Activated T-cell treated with anti-CD3 and anti-CD28 coated beads, Interleukin-2, amount 50 U/mL, for 72 hours (primary cell): ENCODE measurements at places on chromosomes 3 and 15. TPM values are rescaled to one million over a fixed set of nuclear protein-coding genes. Genes with fewer than 3 reads are reported as not detected.

ANKUB1 gene
- not detected for total RNA-seq

CORO2B gene
- not detected for total RNA-seq

DNA sequence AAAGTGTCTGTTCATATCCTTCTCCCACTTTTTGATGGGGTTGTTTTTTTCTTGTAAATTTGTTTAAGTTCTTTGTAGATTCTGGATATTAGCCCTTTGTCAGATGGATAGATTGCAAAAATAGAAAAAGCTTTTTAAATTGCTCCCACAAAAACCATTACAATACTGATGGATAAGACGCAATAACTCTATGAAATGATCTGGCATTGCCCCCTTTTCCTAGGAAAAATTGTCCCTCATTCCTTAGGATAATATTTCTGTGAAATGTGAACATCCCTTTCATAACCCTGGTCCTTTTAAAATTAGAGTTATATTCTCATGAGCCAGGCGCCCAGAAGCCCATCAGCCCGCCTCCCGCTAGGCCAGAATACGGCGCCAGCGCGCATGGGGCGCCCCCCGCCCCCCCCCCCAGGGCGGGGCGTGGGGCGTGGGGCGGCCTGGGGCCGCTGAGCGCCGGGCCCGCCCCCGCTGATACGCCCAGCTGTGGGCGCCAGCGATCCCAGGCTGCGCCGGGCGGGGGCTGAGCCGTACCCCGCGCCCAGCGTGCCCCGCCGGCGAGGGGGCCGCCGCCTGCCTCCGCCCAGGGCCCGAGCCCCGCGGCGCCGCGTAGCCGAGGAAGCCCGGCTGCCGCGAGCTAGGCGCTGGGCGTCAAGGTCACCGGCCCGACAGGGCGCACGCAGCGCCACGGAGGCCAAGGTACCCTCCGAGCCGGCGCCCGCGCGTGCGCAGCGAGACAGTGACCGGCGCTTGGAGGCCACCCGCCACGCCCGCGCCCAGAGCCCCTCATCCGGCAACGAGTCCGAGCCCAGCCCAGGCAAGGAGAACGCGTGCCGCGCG, 11.1 kb upstream of the ROPN1B start:
- DNase-seq = no peak

ADGRG7 gene
- total RNA-seq = not detected

CLEC3B gene
- total RNA-seq = 0.25 TPM

MYLK gene
- total RNA-seq = not detected

ZBBX gene
- total RNA-seq = not detected

SERPINI2 gene
- total RNA-seq = not detected

DNA sequence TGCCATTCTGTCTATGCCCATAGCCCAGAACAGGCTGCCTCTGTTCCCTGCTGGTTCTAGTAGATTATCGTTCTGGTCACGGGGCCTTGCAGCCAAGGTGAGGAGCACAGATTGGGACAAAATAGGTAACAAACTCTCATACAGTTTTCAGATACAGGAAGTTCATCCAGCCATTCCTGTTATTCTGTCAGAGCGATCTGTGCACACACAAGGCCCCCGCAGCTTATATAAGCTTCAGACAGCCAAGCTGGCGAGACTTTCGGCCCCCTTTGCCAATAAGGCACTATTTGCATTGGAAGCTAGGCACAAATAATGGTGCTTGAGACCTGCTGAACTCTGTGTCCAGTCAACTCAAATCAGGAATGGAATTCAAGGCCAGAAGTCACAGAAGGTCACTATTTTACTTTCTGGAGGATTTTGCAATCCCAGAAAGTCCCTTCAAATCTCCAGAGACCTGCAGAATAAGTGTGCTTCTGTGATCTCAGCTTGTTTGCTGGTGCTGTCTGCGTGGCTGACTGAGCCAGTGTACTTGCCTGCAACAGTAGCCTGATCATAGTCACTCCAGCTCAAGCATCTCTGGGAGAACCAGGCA, 69.4 kb downstream of the BFSP2 start:
- DNase-seq = no peak

GRCh38 chr3:87975716-87976115, 83.1 kb downstream of the CGGBP1 start:
- DNase-seq = no peak

DNA sequence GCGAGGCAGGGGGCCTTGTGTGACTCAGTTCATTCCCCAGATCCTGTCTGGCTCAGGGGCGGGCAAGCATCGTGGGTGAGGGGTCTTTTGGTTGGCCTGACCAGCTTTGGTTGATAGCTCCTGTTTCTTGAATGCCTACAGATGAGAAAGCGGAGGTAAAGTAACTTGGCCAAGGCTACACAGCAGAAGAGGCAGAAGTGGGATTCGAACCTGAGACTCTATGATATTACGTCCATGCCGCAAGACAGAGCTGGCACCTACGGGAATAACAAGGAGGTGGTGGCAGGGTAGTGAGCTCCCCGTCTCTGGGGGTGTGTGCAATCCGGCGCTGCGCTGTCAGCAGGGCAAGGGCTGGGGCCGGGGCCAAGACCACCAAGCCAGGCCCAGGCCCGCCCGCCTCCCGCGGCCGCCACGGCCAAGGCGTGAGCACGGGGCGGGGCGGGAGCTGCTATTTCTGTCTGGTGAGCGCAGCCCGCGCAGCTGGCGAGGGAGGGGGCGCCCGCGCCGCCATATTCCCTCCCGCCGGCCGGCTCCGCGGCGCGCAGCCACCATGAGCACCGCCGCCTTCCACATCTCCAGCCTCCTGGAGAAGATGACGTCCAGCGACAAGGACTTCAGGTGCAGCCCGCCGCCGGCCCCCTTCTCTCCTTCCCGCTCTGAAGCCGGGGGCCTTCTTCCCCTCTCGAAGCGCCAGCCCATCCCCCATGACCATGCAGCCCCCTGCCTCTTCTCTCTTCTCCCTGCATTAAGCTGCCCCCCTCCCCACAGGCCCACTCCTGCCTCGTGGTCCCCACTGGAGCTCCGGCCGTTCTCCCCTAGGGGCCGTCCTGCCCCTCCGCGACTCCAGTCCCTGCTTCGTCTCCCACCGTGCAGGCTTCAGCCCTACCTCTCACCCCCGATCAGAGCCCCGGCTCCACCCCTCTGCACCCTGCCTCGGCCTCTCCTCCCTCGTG, at the start of gene CAND2:
Gene CAND2, plus strand, starts transcription at position 510 of the 953 bp plus-strand sequence. Its CDS starts 41 bp downstream, at position 551.
- peak; percentile 52 for DNase-seq

- no peak for DNase-seq
Observed at GRCh38 chr15:77702211-77702957, 69.7 kb upstream of the LINGO1 start.

DNA sequence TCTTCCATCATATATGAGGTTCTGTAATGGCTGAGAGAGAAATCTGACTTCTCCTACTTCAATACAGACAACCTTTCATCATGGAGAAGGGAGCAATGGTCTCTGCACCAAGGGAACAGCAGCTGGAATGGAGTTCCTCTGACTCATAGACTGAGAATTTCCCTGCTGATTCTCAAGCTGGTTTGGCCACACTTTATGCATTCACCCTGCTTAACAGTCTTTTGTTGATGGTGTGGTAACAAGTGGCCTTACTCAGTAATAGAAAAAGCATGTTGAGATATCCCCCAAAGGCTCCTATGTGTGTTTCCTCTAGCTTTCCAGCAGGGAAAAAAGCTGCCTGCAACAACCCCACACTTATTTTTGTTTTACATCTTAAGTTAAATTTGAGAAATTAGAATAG, 138.1 kb downstream of the GREM1 start:
- no peak for DNase-seq

DNA sequence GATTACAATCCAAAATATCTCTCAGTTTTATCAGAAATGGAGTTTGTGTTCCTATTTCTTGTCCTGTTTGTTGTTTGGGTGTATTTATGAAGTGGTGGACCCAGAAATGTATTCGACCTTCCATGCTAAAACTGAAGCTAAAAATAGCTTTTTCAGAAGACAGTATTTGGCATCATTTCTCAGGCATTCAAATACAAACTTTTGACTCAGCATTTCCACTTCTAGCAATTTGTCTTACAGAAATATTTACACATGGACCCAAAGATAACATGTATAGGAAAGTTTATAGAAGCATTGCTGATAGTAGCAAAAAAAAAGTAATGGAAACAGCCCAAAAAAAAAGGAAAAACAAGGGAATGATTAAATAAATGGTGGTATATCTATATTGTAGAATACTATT, 156.3 kb downstream of the HCN4 start:
- DNase-seq = no peak

- peak; percentile 32 for DNase-seq
Observed at GRCh38 chr3:196501316-196502044, 2.1 kb downstream of the RNF168 start.

DNA sequence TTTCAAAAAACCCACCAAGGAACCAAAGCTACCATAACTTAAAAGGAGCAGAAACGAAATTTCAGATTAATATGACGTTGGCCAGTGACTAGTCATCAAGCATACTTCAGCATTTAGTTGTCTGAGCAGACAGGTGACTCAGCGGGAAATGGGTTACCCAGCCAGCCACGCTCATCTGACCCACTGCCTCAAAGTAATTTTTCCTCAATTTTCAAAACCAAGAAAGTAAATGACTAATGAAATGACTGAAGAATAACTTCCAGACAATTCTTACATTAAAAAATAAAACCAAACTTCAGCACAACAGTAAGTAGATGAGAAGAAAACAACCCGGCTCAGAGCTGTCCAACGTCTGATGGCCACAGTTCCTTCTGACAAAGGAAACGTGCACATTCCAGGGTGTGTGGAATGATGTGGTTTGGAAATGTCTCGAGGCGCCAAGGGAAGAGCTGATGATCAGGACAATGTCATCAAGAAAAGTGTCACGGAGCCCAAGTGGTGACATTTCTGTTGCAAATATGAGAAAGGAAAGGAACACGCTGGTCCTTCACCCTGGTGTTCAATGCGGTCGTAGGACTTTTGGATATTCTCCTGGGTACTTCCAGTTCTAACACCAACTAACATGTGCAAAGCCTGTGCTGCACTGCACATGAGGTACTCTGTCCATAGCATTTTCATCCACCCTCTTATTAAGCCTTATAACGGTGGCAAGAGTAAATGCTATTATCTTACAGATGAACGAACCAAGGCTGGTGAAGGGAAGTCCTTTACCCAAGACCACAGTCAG, 79.1 kb downstream of the FOXP1 start:
- DNase-seq = peak; percentile 50

DNA sequence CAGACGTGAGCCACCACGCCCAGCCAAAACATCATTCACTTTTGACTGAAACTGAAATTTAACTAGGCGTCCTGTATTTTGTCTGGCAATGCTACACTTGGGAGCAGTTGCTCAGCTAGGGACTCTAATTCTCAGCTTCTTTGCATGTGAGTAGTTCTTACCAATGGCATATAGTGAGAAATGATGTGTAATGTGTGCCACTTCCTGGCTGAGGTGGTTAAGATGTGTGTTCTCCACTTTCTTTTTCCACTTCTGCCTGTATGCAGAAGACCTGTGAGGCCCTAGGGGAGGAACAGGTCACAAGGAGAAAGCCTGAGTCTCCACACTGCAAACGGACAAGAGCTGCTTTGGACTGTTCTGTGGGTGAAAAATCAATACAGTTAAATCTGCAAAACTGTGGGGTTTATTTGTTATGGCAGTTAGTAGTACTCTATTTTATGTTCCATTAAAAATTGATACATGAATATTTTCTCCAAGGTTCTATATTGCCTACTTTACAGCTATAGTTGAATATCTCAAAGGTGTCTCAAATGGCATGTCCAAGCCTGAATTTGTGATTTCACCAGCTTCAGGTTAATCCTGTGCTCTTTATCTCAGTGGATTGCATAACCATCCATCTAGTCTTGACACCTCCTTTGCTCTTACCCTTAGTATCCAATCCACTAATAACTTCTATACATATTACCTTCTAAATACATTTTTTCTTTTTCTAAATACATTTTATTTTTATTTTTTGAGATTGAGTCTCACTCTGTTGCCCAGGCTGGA, 59.3 kb downstream of the NR1D2 start:
- peak; percentile 40 for DNase-seq

- DNase-seq = peak; percentile 40
Observed at GRCh38 chr3:69214241-69214640, 91.8 kb upstream of the LMOD3 start.

- peak; percentile 7 for DNase-seq
Observed at GRCh38 chr3:155745795-155746550, 1.1 kb upstream of the PLCH1 start.

GRCh38 chr3:126913524-126913923, 69.4 kb upstream of the PLXNA1 start:
- peak; percentile 16 for DNase-seq

DNA sequence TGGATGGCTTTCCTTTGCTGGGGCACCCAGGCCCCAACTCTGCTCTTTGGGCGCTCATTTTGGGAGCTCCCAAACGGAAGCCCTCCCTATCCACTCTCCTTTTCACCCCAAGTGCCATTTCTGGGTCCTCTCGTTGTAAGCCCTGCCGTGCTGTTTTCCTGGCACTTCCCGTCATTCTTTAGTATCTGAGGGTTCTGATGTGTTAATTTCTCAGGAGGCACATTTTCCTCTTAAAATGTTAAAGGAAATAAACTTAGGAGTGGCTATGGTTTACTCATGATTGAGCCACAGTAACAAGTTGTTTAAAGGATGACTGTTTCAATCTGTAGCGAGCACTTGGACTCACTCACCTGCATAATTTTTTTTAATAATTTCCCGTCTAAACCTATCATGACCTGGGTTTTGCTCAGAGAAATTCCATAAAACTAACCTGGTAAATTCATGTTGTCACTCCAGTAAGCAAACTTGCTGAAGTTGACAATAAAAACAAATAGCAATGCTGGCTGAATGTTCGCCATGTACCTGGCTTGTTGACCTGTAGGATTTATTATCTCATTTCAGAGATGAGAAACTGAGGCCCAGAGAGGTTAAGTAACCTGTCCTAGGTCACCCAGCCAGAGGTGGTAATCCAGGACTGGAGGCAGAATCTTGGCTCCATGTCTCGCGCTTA, 10.6 kb downstream of the ALDH1A3 start:
- no peak for DNase-seq

- no peak for DNase-seq
Observed at GRCh38 chr3:152710549-152710948, 124.4 kb upstream of the P2RY1 start.

DNA sequence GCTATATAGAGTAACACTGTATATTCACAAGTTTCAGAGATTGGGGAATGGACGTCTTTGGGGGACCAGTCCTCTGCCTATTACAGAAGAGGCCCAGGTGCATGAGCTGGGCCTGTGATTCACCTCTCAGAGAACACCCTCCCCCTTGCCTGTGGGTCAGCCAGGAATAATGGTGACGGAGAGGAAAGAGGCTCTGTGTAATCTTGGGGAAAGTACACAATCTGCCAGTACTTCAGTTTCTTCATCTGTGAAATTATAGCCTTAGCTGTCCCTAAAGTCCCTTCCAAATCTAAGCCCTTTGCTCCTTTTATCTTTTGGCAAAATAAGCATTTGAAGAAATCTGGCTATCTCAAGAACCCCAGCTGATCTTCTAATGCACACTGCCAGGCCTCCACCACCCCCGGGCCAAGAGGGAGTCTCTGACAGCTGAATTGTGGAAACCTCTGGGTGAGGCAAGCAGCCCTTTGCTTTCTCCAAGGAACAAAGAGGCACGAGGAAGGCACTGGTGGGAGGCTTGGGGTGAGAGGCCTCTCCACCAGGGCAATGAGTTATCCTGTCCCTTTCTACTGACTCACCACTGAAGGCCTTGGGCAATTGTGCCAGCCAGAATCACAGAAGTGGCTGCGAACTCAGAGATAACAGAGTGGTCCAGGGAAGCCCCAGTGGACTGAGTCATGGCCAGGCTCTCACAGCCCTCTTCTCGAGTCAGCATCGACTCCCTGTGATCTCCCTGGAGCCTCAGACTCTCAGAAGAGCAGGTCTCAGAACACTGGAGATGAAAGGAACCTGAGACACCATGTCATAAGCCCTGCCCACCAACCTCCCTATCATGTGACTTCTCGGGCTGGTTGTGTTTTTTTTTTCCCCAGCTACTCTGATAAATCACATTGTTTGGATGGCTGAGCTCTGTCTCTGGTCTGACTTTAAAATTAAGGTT, 31.8 kb downstream of the CCNL1 start:
- DNase-seq = peak; percentile 80
